ENCODE measurements at places on chromosomes 7 and 10.
A peak's percentile ranks its signal among the peaks of the same experiment; 100 is the strongest.

GRCh38 chr7:83550100-83550499 is 98.8 kb downstream of the SEMA3E start:
- peak; percentile 22 for DNase-seq

GRCh38 chr10:114477285-114477684 is 73.0 kb upstream of the AFAP1L2 start:
- no peak for DNase-seq

DNA sequence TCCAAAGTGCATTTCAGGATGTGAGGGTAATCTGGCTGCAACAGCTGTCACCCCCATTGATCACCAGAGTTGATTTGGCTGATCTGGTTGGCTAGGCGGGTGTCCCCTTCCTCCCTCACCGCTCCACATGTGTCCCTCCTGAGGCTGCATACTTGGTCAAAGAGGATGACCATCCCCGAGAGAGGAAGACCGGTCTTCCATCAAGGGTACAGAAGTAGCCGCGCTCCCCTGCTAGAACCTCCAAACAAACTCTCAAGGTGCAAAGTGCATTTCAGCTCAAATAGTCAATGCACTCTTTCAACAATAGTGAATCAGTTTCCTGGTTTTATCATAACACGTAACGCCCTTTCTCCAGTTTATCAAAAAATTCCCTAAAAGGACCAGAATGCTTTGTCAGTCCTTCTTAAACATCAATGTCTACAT is 44.6 kb downstream of the CARD11 start:
- no peak for DNase-seq

DNA sequence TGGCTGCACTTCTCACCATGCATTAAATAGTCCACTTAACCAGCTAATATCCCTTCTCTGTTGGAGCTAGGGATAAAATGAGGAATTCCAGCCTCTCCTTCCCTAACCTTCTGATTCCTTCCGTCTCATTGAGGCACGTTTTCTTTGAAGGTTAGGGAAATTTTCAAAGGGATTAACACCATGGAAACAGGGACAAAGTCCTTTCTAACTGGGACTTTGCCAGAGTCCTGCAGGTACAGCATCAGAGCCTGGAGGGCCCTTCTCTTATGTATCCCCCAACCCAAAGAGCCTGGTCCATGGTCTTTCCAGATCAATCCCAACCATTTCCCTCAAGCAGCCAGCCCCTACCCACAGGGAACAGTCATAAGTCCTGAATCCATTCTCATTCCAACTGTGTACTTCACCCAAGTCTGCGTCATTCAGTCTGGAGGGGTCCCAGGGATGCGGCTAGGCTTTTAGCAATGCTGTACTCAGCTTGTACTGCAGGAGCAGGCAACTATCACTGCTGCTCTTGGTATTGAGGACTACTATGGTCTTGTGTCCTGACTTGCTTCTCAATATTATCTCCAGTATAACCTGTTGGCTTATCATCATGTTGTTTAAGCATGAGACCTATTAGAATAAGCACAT is 34.6 kb upstream of the CROT start:
- no peak for DNase-seq

- no peak for DNase-seq
These were observed 9.4 kb upstream of the PGAM1 start for GRCh38 chr10:97416565-97416964.

DNA sequence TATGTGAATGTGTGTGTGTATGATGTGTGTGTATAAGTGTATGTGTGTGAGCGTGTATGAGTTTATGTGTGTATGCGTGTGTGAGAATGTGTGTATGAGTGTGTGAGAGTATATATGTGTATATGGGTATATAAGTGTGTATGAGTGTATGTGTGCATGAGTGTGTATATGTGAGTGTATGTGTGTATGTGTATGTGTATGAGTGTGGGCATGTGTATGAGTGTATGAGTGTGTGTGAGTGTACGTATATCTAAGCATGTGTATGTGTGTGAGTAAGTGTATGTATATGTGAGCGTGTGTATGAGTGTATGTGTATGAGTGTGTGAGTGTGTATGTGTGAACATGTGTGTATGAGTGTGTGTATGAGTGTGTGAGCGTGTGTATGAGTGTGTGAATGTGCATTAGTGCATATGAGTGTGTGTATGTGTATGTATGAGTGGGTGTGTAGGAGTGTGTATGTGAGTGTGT is 12.9 kb downstream of the SLC13A4 start:
- DNase-seq = no peak

DNA sequence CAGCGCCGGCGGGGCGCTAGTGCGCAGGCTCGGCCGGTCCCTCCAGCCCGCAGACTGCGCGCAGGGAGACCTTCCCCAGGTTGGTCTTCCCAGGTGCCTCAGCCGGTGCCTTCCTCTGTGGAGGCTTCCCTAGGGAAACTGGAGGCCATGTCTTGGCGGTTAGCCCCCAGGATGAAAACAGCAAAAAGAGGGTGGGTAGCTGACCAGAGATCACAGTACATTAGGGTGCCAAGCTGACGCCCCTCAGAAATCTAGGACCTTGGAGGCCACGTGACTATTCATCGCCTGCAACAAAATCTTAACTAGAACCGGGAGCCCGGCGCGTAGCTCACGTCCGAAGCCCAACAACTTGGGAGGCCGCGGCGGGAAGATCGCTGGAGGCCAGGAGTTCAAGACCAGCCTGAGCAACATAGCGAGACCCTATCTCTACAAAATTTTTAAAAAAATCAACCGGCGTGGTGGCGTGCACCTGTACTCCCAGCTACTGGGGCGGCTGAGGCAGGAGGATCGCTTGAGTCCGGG is 327 bp upstream of the FIS1 start:
- DNase-seq = no peak

DNA sequence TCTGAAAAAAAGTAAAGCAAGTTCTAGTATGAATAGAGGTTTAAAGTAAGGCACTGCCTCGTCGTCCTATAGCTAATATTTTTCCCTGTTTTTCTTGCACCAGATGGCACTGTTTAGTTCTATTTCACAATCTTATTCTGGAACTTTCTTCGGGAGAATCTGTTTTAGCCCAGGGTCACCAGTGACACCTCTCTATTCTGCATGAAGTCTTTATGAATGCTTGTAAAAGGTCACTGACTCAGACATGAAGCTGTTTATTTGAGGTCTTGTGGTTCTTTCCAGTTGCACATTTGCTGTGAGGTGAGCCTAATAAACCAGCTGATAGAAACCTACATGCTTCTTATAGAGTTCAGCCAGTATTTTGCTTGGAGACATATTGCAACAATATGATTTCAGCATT is 444.3 kb downstream of the AUTS2 start:
- no peak for DNase-seq

DNA sequence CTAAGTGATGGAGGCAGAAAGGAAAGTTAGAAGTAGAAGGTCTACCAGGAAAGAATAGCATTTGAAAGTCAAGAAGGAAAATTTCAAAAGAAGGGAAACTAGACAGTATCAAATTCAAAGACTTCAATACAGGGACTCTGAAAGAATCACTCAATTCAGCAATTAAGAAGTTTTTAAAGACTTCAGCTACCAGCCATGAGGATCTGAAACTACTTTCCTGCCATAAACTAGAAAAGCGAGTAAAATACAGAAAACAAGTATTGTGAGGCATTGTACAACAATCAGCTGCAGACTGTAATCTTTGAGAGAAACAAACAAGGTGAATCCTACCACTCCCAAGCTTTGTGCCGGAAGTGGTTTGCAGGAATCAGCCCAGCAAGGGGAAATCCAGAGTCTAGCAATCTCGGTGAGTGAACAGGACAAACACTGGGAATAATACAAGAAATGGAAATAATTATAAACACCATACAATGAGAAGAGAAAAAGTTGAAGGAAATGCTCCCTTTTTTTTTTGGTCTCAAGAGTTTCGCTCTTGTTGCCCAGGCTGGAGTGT is 62.4 kb downstream of the ARHGAP12 start:
- DNase-seq = no peak

- DNase-seq = peak; percentile 33
These were observed 15.2 kb upstream of the WNT2 start for GRCh38 chr7:117338020-117338419.

GRCh38 chr7:73343671-73344380 is 15.9 kb downstream of the FKBP6 start:
- DNase-seq = no peak

DNA sequence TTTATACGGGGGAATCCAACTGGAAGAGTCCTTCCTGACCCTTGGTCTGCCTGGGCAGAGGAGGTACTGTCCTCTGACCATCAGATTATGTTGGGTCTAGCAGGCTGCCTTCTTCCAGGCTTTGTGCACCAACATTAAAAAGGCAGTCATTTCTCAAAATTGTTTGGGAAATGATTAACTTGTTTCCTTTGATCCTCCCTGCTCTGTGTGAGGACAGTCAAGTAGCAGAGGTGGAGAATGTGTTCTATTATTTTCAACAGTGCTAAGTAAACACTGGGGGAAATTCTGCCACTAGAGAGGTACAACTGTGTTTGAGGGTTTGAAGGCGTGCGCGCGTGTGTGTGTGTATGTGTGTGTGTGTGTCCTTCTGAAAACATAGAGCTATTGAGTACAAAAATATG is 20.6 kb downstream of the ACSL5 start:
- DNase-seq = no peak

- DNase-seq = no peak
These were observed 4.4 kb upstream of the LZTS2 start for GRCh38 chr10:100995181-100995580.

- no peak for DNase-seq
These were observed 10.4 kb upstream of the NXPH1 start for GRCh38 chr7:8423057-8423456.

DNA sequence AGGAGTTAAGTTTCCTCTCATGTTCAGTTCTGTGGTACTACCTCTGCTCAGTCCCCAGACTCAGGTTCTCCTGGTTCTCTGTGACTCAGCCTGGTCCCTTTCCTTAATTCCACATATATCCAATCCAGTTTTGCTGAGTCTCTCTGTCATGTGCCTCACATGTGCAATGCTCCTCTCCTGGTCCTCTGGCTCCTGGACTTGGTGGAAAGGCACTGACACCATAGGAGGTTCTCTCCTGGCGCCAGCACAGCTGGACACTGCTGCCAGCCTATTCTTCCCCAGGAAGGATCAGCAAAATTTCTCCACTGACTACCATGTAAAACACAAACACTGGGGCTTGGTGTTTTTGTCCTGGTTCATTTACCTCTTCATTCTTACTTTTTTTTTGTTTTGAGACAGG is 27.8 kb downstream of the GLUD1 start:
- DNase-seq = no peak

- DNase-seq = no peak
These were observed 20.6 kb downstream of the SHTN1 start for GRCh38 chr10:116984202-116984990.

DNA sequence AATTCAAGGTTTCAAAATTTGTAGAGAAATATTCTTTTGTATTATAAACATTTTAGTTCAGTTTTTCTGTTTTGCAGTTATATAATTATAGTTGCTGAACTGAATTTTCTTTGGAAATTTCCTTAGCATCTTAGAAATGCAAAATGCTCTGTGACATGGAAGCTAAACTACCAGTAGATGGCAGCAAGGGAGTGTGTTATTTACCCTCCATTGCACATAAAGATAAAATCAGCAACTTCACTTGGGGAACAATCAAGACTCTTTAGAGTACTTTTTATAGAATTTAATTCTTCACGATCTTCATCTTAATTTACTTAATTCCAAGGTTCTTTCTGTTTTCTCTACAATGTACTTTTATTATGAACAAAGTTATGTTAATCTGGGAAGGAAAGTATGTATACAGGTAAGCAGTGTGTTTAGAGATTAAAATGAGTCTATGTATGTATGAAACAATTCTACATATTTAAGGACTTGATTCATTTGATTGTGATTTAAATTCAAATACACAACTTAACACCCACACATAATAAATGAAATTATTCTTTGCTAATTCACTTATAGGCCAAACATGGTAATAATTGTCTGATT is 404.2 kb downstream of the THSD7A start:
- peak; percentile 23 for DNase-seq

DNA sequence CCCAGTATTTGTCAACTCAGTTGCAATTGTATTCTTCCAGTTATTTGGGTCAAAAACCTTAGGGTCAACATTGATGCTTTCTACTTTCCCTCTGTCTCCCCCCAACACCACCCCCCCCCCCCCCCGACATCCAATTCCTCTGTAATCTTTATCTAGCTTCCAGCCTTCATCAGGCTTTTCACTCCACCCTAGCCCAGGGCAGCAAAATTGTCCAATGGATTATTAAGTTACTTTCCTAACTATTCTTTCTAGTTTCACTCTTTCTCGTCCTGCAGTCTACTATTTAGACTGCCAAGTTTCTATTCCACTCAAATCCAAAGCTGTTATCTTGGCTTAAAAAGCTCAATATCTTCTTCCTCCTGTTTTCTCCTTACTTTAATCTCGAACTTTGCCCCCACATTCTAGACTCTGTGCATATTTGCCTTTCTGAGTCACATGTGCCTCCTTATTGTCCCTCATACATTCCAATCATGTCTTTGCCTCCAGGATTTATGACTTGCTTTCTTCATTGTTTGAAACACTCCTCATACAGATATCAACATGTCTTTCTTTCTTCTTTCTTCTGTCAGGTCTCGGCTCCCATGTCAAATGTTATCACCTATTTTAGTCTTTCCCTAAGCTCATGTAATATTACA is 196.6 kb upstream of the TMEM196 start:
- DNase-seq = no peak

GRCh38 chr7:142300689-142301088 is 42.8 kb upstream of the PRSS58 start:
- DNase-seq = no peak

GRCh38 chr7:74449809-74450397 is 3.8 kb upstream of the GTF2IRD1 start:
- DNase-seq = peak; percentile 15

DNA sequence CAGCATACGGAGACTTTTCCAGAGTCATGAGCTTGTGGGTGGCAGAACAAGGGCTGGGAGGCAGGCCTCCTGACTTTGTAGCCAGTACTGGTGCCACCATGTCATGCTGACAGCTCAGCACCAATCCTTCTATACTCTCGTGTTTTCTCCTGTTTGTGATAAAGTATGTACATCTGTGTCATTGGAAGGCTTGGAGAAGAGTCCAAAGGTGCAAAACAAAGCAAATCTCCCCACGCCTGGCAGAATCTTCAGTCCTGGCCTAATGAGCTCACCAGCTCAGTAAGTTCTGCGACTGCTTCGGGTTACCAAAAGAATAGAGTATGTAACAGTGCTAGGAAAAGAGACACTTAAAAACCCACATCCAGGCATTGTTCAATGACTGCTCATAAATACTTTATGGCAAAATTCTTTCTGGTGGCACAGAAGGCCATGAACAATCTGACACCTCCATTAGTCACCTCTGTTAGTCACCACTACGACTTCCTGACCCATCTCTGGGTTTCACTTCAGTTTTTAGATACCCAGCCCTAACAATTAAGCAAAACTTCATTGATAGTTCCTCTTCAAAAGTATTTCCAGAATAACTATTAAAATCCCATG is 24.5 kb downstream of the STEAP1 start:
- DNase-seq = peak; percentile 88

GRCh38 chr7:132419542-132419941 is 156.7 kb downstream of the PLXNA4 start:
- DNase-seq = no peak

GRCh38 chr10:48701139-48701901 is 16.6 kb downstream of the WDFY4 start:
- no peak for DNase-seq

Data from HFFc6 (cell line).